ENCODE measurements at places on chromosomes 5 and 9. TPM values are rescaled to one million over a fixed set of nuclear protein-coding genes. Genes with fewer than 3 reads are reported as not detected.

The DNAH5 gene
- total RNA-seq = 1.5 TPM

The CD14 gene
- total RNA-seq = 1.7 TPM

The QRFP gene
- not detected for total RNA-seq

The SLC23A1 gene
- not detected for total RNA-seq

The SLC6A19 gene
- not detected for total RNA-seq

The SLIT3 gene
- total RNA-seq = 25.1 TPM

The ZNF169 gene
- total RNA-seq = 3.3 TPM

The SLC6A18 gene
- not detected for total RNA-seq

The DTWD2 gene
- 6.1 TPM for total RNA-seq

The SOHLH1 gene
- total RNA-seq = not detected

The IRX2 gene
- total RNA-seq = 41.5 TPM

The DMRT3 gene
- not detected for total RNA-seq

The FGF10 gene
- not detected for total RNA-seq

The DOCK8 gene
- 5.0 TPM for total RNA-seq

The SGCD gene
- total RNA-seq = 0.17 TPM

The KCNN2 gene
- not detected for total RNA-seq

The TBC1D13 gene
- 18.0 TPM for total RNA-seq

The RASGRF2 gene
- 2.0 TPM for total RNA-seq

The JAKMIP2 gene
- total RNA-seq = 0.08 TPM

The CKMT2 gene
- total RNA-seq = 0.33 TPM

The NTRK2 gene
- total RNA-seq = not detected

The FGF1 gene
- total RNA-seq = 22.5 TPM

The LVRN gene
- total RNA-seq = not detected

The ACTL7B gene
- not detected for total RNA-seq

The OR1B1 gene
- total RNA-seq = not detected

The PRLR gene
- total RNA-seq = not detected

The IFNK gene
- not detected for total RNA-seq

The KCNV2 gene
- total RNA-seq = not detected

The COL5A1 gene
- 22.8 TPM for total RNA-seq

The STOM gene
- 80.3 TPM for total RNA-seq

The STING1 gene
- 36.6 TPM for total RNA-seq

The RAD50 gene
- total RNA-seq = 29.8 TPM

The FOXI1 gene
- not detected for total RNA-seq

The PROB1 gene
- total RNA-seq = 0.67 TPM

The KLF9 gene
- 7.8 TPM for total RNA-seq

The TAF1L gene
- not detected for total RNA-seq

The BHMT gene
- total RNA-seq = not detected

The CSF2 gene
- total RNA-seq = not detected

The OR1Q1 gene
- total RNA-seq = 0.17 TPM

The TRIM36 gene
- total RNA-seq = 6.1 TPM

The CAMLG gene
- 21.6 TPM for total RNA-seq

Measured in mammary epithelial cell (primary cell).